ENCODE measurements at places on chromosomes 7 and 10.

GRCh38 chr10:79351332-79351731 is 4.1 kb downstream of the PPIF start:
- DNase-seq = no peak

GRCh38 chr10:2610946-2611345 is 456.4 kb upstream of the PFKP start:
- peak; percentile 6 for DNase-seq

- DNase-seq = no peak
These were observed 121.9 kb downstream of the GFRA1 start for GRCh38 chr10:116151076-116151475.

DNA sequence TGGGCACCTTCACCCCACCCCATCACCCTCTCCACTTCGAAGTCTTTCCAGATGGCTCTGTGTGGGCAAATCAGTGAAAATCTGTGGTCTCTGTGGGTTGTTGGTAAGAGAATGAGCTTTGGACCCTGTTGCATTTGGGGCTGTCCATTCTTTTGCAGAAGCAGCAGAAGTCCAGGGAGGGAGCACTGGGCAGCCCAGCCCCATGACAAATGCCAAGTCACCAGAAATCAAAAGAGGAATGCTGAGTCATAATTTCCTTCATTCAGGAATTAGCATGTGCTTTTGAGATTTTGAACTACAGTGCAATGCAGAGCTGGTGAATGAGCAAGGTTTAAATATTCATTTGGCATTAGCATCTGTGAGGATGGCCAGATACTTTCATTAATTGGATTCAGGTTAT is 556.2 kb downstream of the LRMDA start:
- no peak for DNase-seq

GRCh38 chr10:54843932-54844331 is 42.9 kb upstream of the PCDH15 start:
- DNase-seq = no peak

DNA sequence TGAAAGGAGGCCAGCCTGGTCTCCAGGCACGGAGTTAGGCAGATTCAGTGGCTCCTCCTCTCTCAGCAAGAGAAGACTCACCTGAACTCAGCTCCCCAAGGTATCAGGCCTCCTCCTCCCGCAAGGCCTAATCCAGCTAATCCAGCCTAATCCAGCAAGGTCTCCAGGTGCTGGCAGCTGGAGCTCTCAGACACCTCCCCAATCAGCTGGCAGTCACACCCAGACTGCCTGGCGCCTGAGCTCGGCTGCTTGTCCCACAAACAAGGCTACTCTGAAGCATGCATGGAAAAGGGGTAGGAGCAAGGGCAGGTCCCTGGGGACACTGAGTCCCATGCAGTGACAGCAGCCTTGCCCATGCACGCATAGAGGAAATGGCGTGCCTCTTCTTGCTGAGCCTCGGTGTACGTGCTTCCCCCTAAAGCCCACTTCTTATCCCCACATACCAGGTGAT is 3.3 kb upstream of the OPN4 start:
- no peak for DNase-seq

DNA sequence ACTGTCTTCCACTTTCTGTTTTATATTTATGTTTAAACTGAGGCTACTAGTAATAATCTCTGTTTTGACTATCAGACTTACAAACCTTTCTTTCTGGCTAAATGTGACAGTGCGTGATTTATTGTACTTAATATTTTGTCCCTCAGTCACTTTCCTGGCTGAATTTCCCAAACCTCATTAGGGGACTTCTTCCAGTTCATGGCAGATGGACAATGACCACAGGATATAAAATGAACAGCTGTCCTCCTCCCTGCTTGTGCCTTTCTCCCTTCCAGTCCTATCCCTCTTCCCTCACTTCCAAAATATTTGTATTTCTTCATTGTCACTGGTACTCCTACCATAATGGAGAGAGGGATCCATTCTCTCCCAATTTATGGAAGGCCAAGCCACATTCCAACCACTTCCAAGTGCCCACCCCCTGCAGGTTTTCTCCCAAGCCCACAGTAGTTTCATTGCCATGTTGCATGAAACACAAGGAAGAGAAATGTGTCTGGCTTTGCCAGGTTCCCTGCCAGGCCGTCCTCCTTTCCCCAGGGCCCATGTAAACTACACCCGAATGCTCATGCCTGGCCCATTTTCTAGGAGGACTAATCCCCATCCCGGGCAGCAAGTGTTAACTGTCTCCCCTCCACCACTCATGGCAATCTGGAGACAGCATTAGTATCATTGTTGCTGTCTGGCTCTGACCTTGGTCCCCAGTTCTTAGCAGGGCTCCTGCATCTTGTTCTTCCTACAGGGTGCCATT is 269.5 kb upstream of the SLC26A5 start:
- no peak for DNase-seq

DNA sequence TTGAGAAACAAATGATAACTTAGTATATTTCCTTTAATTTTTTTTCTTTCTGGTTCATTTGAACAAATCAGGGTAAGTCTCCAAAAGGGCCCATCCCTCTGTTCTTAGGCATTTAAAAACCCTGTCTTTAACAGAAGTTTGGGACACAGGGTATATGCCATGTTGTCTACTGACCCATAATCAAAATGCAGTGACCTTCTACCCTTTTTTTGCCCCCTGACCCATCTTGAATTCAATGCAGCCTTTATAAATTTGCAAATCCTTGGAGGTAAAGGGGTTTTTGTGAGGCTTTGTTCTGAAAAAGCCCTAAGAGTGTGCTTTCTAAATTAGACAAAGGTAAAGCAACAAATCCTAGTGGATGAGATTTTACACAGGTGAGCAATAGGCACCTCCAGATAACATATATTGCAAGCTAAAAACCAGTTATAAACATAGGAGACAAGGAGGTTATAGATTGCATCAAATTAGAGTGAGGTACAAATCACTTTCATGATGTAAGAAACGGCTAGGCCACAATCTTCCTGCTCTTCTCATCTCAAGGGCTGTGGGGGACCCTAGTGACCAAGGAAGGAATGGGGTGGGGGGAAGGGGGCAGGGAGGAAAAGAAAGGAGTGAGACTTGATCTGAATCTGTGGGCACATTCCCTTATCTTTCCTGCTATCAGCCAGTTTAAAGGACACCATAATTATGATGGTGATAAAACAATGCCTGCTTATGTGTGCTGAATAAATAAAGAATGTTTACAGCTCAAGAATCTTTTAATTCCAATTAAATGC is 2.7 kb downstream of the SKIDA1 start:
- no peak for DNase-seq

GRCh38 chr7:118306771-118307170 is 82.3 kb downstream of the ANKRD7 start:
- DNase-seq = no peak

GRCh38 chr10:15225511-15225910 is 57.0 kb upstream of the NMT2 start:
- no peak for DNase-seq

GRCh38 chr7:44372560-44373417 is 47.4 kb upstream of the CAMK2B start:
- DNase-seq = no peak

DNA sequence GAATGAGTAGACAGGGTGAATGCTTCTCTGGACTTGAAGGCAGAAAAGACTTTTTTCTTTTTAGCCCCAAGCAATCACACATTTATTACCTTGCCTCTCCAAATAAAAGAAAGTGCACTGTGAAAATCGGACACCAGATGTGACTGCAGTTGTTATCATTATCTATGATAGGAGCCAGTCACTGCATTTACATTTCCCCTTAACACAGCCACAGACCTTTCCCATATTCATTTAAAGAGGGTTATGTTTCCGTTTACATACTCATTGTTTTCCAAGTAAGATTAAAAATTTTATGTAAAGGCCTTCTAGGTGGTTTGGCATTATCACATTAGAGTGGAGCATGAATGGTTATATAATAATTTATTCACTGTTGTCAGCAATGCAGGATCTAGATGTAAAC is 586.8 kb downstream of the SORCS1 start:
- DNase-seq = no peak

GRCh38 chr7:142654398-142654797 is 94.9 kb upstream of the PRSS1 start:
- DNase-seq = no peak

GRCh38 chr10:127196282-127197153 is at the start of gene INSYN2A:
INSYN2A (minus strand) TSS chr10:127196591; CDS start chr10:127176395, 20,196 bp downstream.
- peak; percentile 58 for DNase-seq

- DNase-seq = no peak
These were observed 400.6 kb upstream of the IGFBP3 start for GRCh38 chr7:46321556-46322205.

GRCh38 chr7:80002865-80003264 is 131.8 kb upstream of the GNAI1 start:
- DNase-seq = no peak

DNA sequence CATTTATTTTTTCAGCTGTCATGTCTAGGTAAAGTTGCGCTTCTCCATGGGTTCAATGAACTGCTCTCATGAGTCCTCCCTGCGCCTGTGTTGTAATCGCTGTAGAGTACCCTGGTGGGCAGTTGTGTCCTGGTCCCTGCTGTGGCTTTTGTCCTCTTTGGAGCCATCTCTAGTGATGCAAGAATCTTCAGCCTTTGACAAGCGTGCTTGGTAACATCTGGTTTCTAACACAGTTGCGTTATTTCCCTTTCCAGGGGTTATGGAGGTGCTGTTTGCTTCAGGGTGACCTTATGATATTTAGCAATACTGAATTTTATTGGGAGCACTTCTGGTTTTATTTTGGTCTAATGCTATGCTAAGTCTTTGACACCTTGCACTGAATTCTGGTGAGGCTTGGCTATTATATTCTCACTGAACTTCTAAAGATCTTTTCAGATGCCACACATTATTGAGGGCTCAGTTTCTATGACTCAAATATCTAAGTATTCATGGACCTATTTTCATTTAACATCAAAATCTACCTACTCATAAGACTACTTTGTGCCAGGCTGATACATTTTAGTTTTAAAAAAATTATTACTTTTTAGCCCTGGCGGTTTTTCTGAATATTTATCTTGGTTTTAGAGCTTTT is 88.6 kb downstream of the FANK1 start:
- DNase-seq = no peak

- DNase-seq = no peak
These were observed 3.6 kb downstream of the BLVRA start for GRCh38 chr7:43761938-43762692.

- DNase-seq = no peak
These were observed 39.9 kb downstream of the CABCOCO1 start for GRCh38 chr10:61702584-61702983.

DNA sequence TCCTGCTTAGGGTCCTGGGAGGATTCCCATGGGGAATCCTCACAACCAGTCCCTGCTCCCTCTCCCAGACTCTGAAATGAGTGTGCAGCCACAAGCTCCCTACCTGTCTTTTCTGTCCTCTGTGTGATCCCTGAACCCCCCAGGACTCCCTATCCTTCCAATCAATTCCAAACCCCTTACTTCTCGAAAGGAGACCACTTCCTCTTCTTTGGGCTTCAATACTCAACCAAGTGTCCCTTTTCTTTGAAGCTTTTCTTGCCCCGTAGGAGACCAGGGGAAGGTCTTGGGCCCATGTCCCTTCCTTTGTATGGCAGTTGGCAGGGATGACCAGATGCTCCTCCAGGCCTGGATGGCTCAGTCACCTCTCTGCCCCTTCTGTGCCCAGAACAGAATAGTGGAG is 1.7 kb downstream of the AEBP1 start:
- no peak for DNase-seq

- DNase-seq = no peak
These were observed 1.7 kb upstream of the NEURL1 start for GRCh38 chr10:103491729-103492364.

GRCh38 chr7:47357361-47357760 is 224.6 kb downstream of the TNS3 start:
- no peak for DNase-seq

DNA sequence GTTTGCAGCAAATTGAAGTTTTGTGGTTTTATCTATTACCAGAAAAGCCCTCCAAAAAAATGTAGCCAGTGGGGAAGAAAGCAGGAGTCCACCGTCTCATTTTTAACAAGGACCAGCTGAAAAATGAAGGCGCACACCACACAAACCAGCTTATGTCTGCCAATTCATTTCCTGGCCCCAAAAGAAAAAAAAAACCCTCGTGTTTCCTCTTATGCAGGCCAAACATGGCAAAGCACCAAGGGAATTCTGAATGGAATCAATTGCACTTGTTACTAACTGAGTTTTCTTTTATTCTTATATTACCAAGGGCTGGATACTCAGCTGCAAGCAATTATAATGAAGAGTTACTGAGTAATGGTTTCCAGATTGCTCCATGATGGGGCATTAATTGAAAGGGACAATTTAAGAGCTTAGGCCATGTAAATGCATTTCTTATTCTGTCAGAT is 428.3 kb upstream of the NPVF start:
- no peak for DNase-seq

DNA sequence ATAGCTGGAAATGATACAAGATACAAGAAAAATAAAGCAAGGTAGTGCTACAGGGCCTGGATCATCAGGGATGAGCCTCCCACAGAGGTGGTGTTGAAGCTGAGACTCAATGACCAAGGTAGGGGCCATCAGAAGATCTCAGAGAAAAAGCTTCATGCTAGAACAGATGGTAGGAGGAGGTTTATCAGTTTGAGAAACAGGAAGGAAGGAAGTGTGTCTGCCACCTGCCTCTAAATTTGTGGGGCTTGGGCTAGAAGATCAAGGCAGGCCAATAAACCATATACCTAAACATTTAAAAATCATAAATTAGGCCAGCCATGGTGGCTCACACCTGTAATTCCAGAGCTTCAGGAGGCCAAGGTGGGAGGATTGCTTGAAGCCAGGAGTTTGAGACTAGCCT is 410.8 kb upstream of the PRKCQ start:
- DNase-seq = no peak

GRCh38 chr7:82194016-82194643 is 249.4 kb downstream of the CACNA2D1 start:
- no peak for DNase-seq

DNA sequence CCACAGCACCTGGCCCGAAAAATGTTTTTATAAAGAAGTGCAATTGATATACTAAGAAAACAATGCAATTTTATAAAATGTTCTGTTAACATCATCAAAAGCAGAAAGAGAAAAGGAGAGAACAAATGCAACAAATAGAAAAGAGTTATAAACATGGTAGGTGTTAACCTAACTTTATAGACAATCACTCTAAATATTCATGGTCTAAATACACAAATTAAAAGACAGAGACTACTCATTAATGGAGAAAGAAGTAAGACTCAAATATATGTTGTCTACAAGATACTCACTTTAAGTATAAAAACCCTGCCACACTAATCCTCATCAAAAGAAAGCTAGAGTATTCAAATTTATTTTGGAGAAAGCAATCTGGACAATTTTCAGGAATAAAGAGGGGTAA is 425.3 kb upstream of the ANKRD30A start:
- DNase-seq = no peak

DNA sequence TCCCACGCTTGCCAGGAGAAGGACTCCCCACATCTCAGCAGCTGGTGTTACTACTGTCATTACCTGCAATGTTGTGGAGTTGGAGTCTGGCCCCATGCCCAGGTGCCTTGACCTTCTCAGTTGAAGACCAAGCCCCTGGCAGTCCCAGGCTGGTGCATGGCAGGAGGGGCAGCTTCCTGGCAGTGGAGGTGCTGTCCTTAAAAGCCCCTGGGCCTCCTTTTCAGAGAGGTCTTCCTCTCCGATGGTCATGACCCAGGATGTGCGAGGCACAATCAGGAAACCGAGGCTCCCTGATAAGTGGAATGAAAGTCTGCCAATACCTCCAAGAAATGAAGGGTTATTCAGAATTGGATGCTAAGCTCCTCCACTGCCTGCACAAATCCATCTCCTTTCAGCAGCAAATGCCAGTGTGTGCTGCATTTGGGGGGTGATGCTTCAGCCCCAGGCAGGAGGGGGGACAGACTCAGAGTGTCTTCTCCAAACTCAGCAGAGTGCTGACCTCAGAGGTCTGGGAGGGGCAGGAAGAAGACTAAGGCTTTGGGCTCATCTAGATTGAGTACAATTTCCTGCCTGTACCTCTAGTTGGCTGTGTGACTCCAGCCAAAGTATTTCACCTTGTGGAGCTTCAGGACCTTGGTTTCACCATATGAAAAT is 97.0 kb upstream of the DDC start:
- no peak for DNase-seq
